GM13977 (cell line): ENCODE measurements at places on chromosomes 4 and X.

DNA sequence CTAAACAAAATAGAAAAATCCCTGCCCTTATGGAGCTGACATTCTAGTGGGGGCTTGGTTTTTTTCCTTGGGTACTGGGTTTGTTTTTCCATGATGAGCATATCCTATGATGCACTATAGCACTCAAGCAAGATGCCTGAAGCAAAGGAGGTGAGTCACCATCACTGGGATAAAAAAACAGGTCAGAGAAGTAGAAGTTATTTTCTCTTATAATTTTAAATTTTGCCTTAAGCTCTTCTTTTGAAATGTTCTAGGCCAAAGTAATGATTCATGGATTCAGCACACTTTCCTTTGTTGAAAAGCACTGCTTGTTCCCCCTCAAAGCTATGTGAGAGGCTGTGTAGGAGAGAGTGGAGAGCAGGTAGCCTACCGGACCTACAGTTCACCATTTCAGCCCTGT, 15.2 kb upstream of the CXCL2 start:
- DNase-seq = no peak

GRCh38 chr4:120857312-120857711, 65.2 kb downstream of the PRDM5 start:
- no peak for DNase-seq

DNA sequence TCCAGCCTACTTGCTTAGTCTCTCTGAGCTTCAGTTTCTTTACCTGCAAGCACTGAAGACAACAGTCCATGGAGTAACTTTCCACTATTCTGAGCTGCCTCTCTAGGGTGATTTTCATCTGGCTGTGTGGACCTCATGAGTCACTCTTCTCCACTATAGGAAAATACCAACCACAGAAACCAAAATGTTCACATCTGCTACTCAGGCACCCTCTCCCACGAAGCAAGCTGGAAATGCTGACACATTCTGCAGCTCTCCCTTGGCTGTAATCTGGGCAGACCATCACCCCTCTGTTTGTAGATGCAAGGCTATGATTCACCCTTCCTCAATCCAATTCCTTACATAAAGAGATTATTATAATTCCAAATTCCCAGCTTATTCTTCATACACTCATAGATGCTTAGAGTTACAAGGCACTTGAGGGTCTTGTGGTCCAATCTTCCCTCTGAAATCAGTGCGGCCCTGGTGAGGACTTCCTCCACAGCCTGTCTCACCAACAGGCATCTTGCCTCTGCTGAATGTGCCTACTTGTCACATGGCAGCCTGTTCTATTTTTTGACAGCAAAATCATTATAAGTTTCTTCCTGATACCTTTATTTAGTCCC, 97.0 kb upstream of the LNX1 start:
- DNase-seq = peak; percentile 9

- no peak for DNase-seq
Observed at GRCh38 chrX:16518131-16518530, 131.8 kb upstream of the S100G start.

GRCh38 chr4:16952462-16952871, 54.0 kb upstream of the LDB2 start:
- DNase-seq = no peak

DNA sequence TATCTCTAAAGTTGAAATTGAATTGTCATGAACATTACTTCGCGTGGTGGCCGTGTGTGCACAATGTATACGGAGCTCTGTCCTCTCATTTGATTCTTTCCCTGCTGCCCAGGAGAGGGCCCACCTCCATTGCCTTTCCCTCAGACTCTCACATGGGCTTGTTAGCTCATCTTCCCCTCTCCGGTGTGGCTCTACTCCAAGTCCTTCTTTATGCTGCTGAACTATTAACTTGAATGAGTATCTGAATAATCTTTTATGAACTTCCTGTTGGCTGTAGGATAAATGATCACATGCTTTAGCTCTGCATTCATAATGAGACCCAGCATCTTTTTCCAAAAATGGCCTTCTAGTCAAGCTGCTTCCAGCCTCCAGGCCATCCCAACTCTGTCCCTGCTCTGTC, 68.8 kb upstream of the CLNK start:
- no peak for DNase-seq
